ENCODE measurements at places on chromosomes 1 and 21. TPM values are rescaled to one million over a fixed set of nuclear protein-coding genes. Genes with fewer than 3 reads are reported as not detected.

Gene ZZZ3
- 77.2 TPM for total RNA-seq

Gene NR1I3
- total RNA-seq, result not detected

DNA sequence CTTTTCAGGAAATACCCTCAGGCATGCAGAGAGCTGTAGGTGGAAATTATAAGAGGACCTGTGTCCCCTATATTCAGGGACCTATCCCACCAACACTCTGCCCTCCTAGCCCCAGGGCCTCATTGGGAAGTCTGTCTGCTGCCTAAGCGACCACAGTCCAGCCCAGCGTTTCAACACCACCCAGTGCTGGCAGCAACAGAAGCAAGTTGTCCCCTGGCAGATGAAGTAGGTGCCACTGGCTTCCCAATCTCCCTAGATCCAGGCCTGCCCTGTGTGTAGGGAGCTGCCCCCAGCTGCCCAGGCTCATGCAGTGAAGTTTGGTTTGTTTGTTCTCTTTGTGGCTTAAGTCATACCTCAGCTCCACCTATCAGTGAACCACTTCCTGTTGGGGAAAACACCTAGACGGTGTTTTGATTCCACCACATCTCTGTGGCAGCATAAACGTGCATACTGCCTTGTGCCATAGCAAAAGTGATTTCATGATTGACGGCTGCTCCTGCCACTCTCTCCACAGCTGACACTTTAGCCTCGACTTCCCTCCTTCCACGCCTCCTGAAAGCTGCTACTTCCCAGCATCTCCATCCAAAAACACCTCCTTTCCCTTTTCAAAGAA lies 8.1 kb upstream of the LEFTY1 start:
- DNase-seq, result no peak

DNA sequence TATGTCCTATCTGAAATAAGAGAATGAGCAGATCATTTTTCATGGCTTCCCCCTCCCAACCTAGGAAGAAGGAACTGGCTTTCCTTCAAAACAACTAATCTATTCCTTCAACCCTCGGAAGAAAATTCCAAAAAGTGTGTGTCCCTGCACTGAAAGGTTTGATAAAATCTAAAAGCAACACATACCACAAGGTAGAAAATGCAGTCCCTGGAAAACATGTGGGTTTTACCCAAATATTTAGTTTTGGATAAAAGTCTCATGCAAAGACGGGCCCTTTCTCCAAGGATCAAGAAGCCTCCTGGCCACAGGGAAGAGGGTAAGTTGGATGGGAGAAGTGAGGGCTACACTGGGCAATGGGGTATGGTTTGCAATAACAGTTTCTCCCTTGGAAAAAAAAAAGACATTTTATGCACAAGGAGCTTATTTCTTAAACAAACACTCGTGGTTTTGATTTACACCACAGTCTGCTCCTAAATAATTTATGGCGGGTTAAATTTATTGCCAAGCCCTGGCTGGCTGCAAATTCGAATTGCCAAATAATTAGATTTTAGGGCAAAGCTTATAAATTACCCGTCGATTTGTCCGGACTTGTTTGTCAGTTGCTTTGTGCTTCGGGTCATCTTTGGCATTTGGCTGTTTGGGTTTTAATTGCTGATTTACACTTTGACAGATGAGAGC lies 28.9 kb downstream of the ERI3 start:
- DNase-seq, result no peak

DNA sequence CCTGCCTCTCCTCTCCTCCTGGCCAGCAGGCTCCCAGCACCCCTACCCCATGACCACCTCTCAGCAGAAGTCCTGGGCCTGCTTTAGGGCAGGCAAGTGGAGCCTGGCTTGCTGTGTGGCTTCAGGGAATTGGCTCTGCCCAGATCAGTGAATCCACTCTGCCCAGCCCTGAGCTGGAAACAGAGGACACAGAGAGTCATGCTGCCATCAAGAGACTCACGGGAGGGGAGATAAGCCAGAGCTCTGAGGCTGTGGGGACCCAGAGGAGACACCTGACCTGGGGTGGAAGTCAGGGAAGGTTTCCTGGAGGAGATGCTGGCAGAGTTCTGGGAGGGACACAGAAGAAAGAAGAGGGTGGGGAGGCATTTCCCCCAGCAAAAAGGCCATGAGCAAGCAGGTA lies 54.2 kb downstream of the GLIS1 start:
- DNase-seq, result no peak

DNA sequence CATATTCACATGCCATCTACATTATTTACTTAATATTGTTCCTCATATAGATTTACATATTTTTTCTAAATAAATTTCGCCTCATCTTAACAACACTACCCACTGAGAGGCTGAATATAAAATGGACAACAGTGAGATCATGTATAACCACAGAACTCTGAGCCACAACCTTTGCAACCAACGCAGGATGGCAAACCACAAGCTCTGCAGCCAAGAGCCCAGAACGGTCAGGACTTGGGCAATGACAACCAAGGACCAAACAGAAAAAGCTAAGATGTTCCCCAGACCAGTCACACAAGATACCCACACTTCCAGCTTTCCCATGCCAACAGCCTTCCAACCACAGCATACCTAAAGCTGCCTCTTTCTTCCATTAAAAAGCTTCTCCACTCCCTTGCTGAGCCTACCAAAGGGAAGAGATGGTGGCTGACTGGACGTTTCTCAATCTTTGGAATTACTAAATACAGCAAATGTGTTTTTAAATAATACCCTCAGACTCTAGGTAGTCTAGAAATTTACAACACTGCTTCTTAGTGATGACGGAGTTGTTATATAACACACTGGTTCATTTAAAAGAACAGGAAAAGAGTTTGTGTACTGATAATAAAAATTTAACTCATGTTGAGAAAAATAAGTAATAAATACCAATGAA lies 117.9 kb downstream of the AKT3 start:
- DNase-seq, result no peak

Gene CRNN
- total RNA-seq, result not detected

GRCh38 chr1:199122532-199123311 lies 483.9 kb downstream of the PTPRC start:
- no peak for DNase-seq

Gene WASF2
- total RNA-seq, result 141 TPM

All from ureter (tissue), 1 donor.